ENCODE measurements at places on chromosomes 1 and 21.

DNA sequence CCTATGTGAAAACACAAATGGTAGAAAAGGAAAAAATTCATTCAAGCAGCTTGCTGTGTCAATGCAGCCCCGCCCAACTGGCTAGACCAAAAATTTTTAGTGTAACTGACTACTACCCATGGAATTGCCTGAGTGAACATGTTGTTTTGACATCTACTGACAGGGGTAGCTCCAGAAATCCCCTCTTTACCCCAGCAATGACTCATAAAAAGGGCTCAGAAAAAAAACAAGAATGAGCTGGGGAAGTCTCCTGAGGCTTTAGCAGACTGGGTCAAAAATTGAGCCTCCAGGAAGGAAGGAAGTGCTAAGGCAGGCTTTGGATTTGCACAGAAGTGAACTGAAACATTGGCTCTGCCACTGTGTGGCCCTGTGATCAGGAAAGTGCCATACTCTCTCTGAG lies 24.4 kb upstream of the FGGY start:
- H3K4me3 ChIP-seq, result no peak overlapping the region
- peaks cover 5% of the 10 kb centered on the region for H3K36me3 ChIP-seq
- H3K27ac ChIP-seq, result no peak overlapping the region
- no peak for DNase-seq

DNA sequence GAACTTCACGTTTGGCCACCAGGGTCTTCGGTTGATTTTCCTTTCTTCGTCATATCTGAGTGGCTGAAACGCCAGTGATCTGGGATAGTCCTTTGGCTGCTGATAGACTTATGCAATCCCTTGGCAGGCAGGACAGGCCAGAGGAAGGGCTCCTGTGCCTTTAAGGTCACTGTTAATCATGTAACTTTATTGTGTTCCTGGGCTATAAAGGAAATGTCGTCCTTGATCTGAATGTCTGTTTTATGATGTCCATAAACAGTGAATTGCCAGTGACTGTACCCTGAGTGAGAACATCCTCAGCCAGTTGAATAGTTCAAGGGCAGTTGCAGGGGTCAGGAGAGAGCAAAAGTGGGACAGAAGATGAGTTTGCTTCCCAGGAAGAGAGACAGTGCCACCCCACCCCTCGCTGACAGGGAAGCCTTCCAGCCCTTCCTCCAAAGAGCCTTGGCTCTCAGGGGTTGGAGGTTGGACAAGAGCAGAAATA lies 68.0 kb downstream of the PDE9A start:
- no peak overlapping the region for H3K4me3 ChIP-seq

- no peak overlapping the region for H3K27ac ChIP-seq
- DNase-seq, result no peak
- peaks cover 27% of the 10 kb centered on the region for H3K27me3 ChIP-seq
- no peaks in the 10 kb centered on the region for H3K4me1 ChIP-seq
Measured at GRCh38 chr1:147129116-147129873, 43.0 kb downstream of the PRKAB2 start.

GRCh38 chr1:52482326-52483004 lies 70.4 kb downstream of the TUT4 start:
- H3K36me3 ChIP-seq, result peaks cover 8% of the 10 kb centered on the region
- H3K4me1 ChIP-seq, result no peaks in the 10 kb centered on the region
- H3K4me3 ChIP-seq, result no peak overlapping the region
- no peak overlapping the region for H3K27ac ChIP-seq
- no peaks in the 10 kb centered on the region for H3K27me3 ChIP-seq

GRCh38 chr1:115251856-115252255 lies 86.2 kb downstream of the NGF start:
- H3K4me1 ChIP-seq, result peaks cover 10% of the 10 kb centered on the region
- no peak overlapping the region for H3K4me3 ChIP-seq
- H3K27ac ChIP-seq, result peak overlapping the region; percentile 87
- peaks cover 5% of the 10 kb centered on the region for H3K36me3 ChIP-seq

DNA sequence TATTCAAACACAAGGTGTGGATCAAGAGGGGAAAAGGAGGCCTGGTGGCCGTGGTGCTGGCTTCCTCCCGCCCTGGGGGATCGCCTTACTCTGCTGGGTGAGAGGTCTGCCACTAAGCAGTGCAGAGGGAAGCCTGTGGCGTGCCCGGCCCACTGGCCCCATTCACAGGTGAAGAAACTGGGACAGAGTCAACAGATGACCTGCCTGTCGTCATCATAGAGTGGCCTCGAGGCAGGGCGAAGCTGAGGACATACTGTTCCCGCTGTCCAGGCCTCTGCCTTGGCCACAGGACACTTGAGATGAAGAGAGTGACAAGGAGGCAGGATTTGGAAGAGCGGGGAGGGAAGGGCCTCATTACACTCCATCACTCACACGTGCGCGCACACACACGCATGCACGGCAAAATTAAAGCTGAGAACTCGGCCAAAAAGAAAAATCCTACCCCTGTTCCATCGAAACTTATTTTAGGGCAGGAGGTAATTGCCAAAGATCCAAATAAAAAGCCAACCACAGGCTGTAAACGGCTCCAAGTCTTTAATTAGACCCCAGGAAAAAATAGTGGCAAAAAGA lies 50.5 kb downstream of the CASZ1 start:
- no peak overlapping the region for H3K27ac ChIP-seq
- DNase-seq, result no peak
- no peaks in the 10 kb centered on the region for H3K36me3 ChIP-seq
- H3K27me3 ChIP-seq, result peaks cover 9% of the 10 kb centered on the region
- peaks cover 13% of the 10 kb centered on the region for H3K4me1 ChIP-seq
- no peak overlapping the region for H3K4me3 ChIP-seq

DNA sequence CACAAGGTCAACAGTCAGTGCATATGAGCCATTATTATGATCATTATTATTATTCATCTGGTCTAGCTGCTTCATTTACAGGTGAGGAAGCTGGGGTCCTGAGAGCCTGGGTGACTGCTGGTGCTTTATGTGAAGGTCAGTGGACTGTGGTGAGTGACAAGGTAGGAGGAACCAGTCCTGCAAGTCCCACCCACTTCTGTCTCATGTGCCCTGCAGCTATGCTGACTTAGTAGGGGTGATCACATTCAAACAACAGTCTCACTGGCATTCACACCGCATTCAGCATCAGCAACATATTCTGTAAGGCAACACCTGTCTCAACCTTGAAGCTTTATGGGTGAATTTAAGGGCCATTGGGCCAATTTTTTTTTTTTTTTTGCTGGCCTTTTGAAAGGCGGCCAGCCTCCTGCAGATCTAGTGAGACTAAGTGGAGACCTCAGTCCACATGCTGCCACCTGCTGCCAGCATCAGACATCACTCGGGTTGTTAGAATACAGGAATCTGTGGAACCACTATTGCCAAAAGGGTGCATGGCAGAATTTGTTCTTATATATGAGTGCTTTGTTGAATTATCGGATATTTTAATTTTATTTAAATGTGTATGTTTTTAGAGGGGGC lies 59.9 kb upstream of the CACNA1E start:
- H3K36me3 ChIP-seq, result no peaks in the 10 kb centered on the region
- H3K27ac ChIP-seq, result no peak overlapping the region
- no peak overlapping the region for H3K4me3 ChIP-seq
- peaks cover 2% of the 10 kb centered on the region for H3K4me1 ChIP-seq
- H3K27me3 ChIP-seq, result peaks cover 42% of the 10 kb centered on the region
- DNase-seq, result no peak

DNA sequence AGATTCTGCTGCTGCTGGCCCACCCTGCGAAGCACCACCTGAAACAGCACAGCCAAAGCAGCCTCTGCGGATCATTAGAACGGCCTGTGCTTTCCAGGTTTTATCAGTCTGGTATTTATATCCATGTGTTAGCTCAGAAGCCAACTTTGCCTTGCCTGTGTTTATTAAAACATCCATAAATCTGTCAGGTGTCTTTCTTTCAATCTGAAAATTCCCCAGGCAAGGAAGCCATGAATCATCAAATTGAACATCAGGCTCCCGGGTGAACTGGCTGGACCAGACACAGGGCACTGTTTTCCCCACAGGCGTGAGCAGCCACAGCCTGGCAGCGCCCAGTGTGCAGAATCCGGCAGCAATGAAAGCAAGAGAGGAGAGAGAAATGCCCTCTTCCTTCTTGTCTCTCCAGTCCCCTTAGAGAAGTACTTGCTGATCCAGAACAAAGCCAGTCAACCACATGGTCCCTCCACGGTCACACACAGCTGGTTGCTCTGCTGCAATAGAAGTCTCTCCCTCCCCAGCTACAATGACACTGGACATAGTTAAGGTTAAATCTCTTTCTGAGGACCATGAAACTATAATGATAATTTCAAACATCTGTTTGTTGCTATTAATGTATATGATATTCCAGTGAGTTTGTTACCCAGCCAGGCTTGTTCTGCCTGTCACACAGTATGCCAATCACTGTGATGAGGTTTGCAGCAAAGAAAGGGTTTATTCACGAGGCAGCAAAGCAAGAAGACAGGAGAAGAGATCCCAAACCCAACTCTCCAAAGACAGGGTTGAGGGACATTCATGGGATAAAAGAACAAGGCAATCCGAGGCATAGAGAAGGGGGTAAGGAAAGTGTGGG lies 212.1 kb upstream of the FMN2 start:
- no peak for DNase-seq
- peaks cover 5% of the 10 kb centered on the region for H3K4me1 ChIP-seq
- no peak overlapping the region for H3K27ac ChIP-seq
- no peaks in the 10 kb centered on the region for H3K27me3 ChIP-seq

DNA sequence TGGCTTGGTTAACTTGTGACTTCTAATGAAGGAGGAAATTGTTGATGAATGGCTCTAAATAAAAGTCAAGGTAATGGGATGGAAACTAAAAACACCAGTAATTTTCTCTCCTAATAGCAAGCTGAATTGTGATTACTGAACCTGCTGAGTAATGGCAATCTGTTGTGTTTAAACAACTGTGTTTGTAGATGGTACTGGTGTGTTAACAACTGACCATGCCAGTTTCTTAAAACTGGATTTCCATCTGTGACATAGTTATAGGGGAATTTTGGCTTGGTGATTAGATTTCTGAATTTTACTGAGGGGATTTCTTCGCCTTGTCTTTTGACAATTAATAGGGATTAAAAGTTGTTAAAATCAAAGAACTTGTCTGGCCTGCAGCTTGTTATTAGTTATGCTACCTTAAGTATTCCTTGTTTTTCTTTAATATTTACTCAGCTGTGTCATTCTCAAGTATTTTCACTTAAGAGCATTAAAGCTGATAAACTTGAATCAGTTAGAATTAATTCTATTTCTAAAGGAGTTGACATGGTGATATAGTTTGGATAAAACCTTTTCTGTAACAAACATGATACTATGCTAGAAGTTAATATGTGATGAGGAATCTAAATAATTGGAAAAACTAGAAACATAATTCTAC lies 7.9 kb upstream of the ERO1B start:
- no peak for DNase-seq
- no peak overlapping the region for H3K4me3 ChIP-seq
- no peak overlapping the region for H3K27ac ChIP-seq
- peaks cover 39% of the 10 kb centered on the region for H3K27me3 ChIP-seq
- H3K4me1 ChIP-seq, result peaks cover 7% of the 10 kb centered on the region

DNA sequence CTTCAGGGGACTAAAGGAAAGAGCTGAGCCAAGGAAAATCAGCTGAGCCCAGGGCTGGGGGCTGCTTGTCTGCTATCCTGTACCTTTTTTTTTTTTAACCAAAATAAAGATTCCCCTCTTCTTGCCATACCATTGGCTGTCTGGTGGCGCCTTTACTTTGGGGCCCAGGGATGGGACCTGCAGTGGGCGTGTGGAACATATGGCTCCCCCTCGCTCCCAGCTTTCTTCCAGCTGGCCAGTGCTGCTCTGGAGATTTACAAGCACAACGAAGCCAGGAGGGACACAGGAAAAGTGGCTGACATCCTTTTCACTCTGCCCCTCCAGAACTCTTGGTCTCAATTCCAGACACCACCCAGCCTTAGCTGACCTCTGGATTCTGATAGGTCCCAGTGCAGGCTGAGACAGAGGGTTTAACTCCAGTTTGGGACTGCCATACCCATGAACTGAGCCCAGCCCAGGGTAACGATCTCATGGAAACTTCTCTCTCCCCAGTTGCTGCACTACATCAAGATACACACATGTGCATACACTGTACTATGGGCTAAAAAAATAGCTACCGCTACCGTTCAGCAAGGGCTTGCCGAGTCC lies 5.4 kb upstream of the SFN start:
- peaks cover 17% of the 10 kb centered on the region for H3K36me3 ChIP-seq
- peaks cover 11% of the 10 kb centered on the region for H3K4me1 ChIP-seq
- H3K27ac ChIP-seq, result no peak overlapping the region
- no peak for DNase-seq
- no peak overlapping the region for H3K4me3 ChIP-seq

GRCh38 chr1:44621841-44622286 lies 52.4 kb downstream of the TMEM53 start:
- no peaks in the 10 kb centered on the region for H3K36me3 ChIP-seq
- peaks cover 28% of the 10 kb centered on the region for H3K4me1 ChIP-seq
- peaks cover 53% of the 10 kb centered on the region for H3K27me3 ChIP-seq
- H3K4me3 ChIP-seq, result no peak overlapping the region

GRCh38 chr21:38661889-38662568 lies 143.7 kb upstream of the ETS2 start:
- no peaks in the 10 kb centered on the region for H3K36me3 ChIP-seq
- DNase-seq, result no peak
- H3K27me3 ChIP-seq, result peaks cover 89% of the 10 kb centered on the region
- peak overlapping the region; percentile 81 for H3K27ac ChIP-seq

DNA sequence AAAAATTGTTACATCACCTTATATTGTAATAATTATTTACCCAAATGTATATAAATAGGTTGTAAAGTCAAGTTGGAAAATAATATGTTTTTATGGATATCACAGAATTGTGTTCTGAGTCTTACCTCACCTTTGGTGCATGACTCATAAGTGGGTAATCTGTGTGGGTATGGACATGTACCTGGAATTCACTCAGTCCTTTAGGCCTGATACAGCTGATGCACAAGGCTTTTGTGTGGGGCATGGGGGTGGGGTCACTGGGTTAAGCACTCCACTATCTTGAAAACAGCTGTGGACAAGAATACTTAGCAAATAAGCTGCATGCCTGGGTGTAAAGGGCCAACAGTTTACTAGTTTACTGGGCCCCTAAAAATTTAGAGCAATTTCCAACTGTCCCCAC lies 34.4 kb downstream of the INKA2 start:
- DNase-seq, result no peak
- no peaks in the 10 kb centered on the region for H3K4me1 ChIP-seq
- no peak overlapping the region for H3K4me3 ChIP-seq

DNA sequence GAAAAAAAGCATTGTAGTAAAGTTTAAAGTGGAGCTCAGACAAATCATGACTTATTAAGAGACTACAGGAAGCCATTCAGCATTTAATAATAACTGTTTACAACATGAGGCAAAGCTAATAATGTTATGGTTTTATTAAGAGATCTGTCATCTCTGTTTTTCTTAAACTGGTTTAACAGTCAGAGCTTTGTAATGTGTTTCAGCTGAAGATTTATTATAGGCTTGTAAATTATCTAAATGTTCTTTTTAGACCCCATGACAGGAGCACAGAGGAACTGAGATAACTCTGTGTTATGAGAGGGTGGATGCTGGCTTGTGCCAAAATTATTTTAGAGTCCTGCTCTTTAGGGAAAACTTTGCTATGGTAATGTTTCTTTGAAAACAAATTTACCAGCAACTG lies 38.0 kb upstream of the RWDD3 start:
- H3K27ac ChIP-seq, result no peak overlapping the region
- no peak overlapping the region for H3K4me3 ChIP-seq
- no peak for DNase-seq
- H3K27me3 ChIP-seq, result no peaks in the 10 kb centered on the region

GRCh38 chr1:60921175-60921574 lies 161.2 kb upstream of the NFIA start:
- H3K36me3 ChIP-seq, result no peaks in the 10 kb centered on the region
- H3K4me3 ChIP-seq, result no peak overlapping the region
- DNase-seq, result no peak
- H3K27ac ChIP-seq, result no peak overlapping the region
- H3K27me3 ChIP-seq, result no peaks in the 10 kb centered on the region
